ENCODE measurements at places on chromosomes 5 and 9.

GRCh38 chr5:33270671-33271070 is 170.1 kb upstream of the TARS1 start:
- no peak for DNase-seq

DNA sequence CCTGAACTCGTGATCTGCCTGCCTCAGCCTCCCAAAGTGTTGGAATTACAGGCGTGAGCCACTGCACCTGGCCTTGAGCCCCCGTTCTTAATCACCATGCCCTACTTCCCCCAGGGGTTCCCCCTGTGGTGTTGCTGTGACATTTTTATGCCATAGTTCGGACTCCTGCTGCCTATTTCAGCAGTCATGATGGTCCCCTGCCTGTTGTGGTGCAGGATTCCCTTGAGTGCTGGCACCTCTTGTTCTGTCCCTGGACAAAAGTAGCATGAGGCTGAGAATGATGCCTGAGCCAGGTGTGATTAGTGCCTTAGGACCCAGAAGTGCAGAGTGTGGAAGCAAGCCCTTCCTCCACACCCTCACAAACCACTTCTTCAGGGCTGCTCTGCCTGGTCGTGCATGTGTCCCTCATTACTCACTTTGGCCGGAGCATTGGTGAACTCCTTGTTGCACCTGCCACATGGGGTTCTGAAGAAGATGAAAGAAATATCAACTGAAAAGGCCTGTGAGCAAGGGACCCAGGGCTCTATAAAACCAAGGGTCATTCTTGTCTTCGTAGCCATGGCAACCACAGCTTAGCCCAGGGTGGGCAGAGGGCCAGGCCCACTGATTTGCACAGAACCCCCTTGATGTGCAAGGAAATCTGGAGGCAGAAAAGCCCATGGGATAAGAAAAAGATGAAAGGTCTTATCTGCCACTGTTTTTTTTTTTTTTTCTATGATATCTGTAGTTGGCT is 228.0 kb downstream of the NTRK2 start:
- no peak for DNase-seq

- no peak for DNase-seq
These were observed 49.6 kb upstream of the ABCA1 start for GRCh38 chr9:104977580-104977979.

- DNase-seq, result no peak
These were observed 1568.5 kb upstream of the NUDT12 start for GRCh38 chr5:105131045-105131444.

DNA sequence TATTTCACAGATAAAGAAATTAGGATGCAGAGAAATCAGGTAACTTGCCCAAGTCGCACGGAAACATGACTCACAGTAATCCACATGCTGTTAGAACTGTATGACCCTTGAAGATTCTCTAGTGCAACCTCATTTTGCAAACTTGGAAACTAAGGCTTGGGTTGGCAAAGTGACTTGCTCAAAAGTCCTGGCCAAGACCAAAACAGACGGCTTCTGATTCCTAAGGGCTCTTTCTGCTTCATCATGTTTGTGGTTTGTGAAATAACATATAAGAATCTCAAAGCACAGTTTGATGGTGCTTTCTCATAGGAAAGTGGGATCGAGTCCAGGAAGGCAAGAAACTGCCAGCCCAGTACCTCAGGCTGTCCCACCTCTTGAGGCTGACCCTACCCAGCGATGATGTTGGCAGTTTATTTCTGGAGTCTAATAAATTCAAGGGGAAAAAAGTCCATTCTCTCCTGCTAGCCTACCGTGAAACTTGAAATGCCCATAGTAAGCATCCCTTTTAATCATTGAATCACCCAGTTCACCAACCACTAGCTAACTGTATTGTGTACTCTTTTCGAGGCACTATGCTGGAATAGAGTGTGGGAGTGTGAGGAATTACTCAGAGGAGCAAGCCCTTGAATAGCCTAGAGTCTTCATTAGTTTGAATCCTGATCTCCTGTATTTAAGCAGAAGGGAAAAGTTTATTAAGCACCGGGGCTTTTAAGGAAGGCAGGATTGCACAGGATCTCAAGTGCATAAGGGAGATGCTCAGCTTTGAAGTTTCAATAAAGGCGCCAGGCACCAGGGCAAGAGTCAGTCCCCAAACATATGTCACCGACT is 14.1 kb downstream of the CAPSL start:
- DNase-seq, result no peak

DNA sequence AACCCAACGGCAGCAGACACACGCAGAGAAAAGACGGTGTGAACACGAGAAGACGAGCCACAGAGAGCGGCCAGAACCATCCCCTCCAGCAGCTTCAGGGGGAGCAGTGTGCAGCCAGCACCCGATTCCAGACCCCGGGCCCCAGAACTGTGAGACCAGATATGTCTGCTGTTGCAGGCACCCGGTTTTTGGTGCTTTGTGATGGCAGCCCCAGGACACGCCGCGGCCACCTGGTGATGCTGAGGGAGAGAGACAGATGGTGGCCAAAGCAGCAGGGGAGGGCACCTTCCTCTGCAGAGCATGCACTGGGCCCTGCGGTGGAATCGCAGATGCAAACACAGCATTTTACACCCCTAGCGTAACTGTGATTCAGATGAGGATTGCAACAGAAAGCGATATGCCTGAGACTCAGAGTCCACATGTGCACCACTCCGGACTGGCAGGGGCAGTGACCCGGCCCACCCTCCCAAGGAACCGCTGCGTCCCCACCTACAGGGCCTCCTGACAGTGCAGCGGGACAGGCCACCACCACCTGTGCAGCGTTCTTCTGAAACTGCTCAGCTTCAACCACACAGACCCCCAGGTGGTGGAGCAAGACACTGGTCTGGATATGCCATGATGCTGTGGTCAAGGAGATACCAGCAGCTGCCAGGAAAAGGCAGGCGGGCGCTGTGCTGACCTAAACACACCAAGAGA is 24.0 kb downstream of the ZDHHC11B start:
- no peak for DNase-seq
